ENCODE measurements at places on chromosomes 5 and 9.

- DNase-seq, result no peak
Observed at GRCh38 chr5:143008809-143009521, 238.8 kb downstream of the ARHGAP26 start.

- no peak for DNase-seq
Observed at GRCh38 chr5:180193749-180194375, 15.1 kb downstream of the RASGEF1C start.

DNA sequence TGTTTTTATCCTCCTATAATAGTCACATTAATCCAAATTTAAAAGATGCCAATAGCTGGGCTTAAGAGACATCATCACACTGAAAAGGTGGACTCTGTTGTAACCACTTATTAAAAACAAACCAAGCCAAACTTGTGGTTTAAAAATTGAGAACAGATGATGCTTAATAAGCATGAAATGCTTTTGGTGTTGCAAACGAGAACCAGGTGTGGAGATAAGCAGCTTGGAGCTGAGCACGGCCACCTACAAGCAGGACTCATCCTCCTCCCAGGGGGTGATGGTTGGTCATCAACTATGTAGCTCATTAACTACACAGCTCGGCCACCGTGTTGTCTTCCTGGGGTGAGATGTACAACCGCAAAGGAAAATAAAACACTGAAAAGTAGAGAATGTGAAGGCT, 154.4 kb downstream of the NPR3 start:
- no peak for DNase-seq

GRCh38 chr5:150703762-150704161, 2.9 kb upstream of the RBM22 start:
- DNase-seq, result no peak

DNA sequence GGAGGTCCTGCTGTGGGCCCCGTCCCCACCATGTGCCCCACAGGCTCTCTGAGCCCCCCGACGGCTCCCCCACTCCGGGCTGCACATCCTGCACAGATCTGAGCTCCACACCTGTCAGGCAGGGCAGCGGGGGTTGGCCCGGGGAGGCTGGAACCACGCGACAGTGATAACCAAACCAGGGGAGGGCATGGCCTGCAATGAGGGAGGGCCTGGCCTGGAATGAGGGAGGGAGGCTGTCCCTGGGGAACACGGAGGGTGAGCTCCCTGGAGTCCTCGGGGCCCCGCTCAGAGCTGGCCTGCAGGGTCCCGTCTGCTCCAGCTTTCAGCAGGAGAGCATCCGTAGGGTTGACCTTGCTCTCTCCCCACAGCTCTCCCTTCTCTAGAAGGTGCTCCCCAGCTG, 30.5 kb downstream of the SLC9A3 start:
- DNase-seq, result no peak

GRCh38 chr9:107778661-107779060, 289.1 kb upstream of the KLF4 start:
- DNase-seq, result no peak

GRCh38 chr5:96120120-96120519, 158.5 kb upstream of the ELL2 start:
- DNase-seq, result no peak

DNA sequence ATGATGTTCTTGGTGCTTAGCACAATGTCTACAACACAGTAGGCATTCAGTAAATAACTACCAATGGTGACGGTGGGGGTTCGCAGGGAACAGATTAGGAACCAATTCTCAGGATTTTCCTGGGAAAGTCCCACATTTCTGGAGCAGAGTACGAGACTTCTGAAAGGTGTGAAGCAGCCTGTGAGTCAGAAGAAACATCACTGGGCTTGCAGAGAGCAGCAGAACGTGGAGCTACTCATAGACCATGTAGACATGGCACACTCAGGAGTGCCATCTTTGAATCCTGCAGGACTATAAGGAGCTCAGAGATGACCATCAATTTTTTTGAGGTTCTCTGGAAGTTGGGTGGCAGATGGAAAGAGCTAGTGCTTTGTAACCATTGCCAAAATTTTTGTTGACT, 106.6 kb upstream of the ANKRD55 start:
- no peak for DNase-seq

DNA sequence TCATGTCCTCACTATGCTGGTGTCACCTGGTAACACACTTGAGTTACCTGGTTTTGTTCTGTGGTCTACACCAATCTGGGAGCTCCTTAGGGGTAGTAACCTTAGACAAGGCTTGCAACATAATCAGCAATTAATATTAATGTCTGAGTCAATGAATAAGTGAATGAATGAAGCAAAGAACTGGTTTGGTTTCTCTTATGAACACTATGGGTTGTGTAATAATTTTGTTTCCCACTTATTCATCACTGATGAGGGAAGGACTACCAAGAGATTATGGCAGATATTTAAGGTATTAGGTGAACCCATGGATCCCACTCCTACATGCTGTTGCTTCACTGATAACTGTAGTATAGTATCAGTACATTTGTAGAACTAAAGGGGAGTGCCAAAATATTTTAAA, 116.0 kb downstream of the SLC12A2 start:
- DNase-seq, result no peak

- DNase-seq, result no peak
Observed at GRCh38 chr9:134445000-134445399, 118.7 kb downstream of the RXRA start.

DNA sequence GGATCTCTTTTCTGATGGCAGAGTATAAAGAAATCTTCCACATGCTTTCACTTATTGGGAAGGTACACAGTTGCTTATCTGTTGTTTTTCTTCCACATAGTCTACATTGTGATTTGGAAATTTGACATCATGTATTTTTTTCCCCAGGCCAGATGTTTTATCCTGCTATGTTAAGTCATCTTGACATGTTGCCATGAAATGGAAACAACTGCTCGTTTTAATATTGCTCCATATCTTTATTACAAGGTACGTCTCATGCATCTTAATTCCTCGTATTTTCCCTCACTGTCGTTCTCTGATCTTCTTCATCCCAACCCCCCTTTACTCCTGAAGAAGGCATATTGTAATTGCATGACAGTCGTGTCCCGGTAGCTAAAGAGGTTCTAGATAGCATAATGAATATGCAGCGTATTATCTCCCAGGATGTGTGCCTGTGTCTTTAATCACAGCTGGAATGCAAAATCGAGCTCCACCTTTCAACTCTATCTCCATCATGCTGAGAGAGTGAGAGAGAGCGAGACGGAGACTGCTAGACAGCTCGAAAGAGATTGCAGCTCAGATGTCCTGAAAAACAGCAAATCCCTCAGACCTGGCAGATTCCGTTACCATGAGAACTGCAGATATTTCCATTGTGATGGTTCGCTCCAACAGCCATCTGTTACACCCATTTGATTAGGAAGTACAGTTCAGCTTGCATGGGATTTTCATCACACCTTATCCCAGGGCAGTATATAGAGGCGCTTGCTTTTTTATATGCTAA, 281.7 kb downstream of the TMEM38B start:
- DNase-seq, result no peak

DNA sequence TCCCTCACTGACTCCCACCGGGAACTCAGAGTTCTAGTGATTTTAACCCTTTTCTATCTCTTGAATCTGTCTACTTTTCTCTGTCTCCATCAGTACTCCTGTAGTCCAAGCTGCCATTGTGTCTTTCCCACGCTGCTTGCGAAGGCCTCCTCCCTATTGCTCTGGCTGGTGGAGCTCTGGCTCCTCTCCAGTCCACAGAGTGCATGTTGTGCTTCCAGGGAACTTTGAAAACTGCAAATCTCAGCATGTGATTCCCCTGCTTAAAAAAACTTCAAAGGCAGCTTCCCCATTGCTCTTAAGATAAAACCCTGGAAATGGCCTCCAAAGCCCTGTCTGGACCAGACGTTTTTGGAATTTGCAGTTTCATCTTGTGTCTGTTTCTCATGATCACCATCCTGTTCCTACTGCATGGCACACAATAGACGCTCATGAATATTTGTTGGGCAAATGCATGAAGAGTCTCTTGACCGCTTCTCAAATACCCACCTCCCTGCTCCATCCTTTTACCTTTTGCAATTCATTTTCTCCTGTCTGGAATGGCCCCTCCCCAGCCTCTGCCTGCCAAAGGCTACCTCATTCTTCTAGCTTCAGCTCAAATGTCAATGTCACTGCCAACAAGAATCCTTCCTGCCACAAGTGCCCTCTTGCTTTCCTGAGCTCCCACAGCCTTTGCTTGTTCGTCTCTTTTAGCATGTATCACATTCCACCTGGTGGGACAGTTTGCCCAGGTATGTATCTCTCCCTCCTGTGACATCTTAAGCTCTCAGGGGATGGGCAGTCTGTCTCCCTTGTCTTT, 293.2 kb downstream of the ARHGAP26 start:
- DNase-seq, result no peak

GRCh38 chr5:1185038-1185627, 16.3 kb upstream of the SLC6A19 start:
- DNase-seq, result no peak

GRCh38 chr9:76605321-76605900, 146.4 kb downstream of the GCNT1 start:
- no peak for DNase-seq

DNA sequence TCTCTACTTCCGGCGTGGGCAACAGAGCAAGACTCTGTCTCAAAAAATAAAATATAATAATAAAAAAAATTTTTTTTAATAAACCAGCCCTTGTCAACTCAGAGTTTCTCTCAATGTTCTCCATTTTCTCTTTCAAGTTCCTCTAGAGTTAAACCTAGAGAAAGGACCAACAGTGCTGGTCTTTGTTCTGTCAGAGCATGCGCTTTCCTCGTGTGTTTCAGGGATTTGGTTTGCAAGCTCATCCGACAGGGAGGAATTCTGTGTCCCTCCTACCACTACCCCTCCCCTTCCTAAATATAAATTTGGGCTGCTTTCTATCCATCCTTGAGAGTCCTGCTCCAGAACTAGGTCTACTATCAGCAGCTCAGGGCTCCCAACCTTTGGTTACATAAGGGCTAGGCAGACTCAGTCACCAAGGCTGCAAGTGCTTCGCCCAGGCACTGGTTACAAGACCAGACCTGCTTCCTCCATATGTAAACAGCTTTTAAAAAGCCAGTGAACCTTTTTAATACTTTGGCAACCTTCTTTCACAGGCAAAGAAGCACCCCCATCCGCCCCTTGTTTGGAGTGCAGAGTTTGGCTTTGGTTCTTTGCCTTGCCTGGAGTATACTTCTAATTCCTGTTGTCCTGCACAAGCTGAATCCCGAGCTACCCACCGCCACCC, 13.5 kb downstream of the SETX start:
- DNase-seq, result no peak

DNA sequence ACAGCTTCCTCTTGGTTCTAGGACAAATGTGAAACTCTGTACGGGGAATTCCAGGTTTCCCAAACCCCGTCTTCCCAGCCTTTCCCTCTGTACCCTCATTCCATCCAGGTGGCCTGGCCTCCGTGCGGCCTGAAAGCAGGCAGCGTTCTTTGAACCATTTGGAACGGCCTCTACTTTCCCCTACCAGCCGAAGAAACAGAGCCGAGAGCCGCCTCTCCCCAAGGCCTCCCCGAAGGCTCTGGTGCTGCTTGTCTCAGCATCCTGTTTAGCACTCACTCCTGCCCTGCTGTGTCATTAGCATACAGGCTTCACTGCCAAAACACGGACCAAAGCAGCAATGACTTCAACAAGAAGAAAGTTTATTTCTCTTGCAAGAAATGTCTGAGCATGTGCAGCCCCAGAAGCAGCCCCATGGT, 137.7 kb downstream of the HSD17B3 start:
- no peak for DNase-seq

- DNase-seq, result no peak
Observed at GRCh38 chr5:176152191-176152929, 85.9 kb upstream of the SIMC1 start.

DNA sequence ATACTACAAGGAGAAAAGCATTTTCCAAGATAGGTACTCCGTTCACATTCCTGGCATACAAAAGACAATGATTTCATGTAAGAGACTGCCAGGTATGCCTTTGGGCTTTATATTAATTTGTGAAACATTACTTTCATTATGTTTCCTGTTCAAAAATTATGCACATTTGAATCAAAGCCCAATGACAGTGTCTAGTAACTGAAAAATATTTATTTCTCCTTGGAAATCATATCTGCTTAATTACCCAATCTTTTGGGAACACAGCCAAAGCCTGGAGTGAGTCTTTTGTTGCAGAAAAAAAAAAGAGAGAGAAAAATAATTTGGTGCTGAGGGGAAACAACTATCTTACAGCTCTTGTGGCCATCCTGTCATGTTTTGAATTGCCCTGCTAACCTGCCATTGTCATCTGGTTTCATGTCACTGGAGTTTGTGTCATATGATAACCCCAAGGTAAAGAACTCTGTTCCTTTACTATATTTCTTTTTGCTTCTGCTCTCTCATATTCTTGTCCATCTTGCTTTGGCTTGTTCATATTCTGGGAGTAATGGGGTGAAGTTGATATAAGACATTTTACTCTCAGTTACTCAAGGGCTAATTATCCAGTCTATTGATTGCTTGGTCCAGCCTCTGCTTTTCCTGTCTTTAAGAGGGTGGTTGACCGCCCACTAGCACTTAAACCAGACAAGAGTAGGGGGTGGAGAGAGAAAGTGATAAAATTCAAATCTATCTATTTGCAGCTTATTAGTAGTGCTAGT, 238.3 kb upstream of the NUDT12 start:
- no peak for DNase-seq

- DNase-seq, result no peak
Observed at GRCh38 chr9:20512106-20512505, 110.2 kb downstream of the MLLT3 start.

DNA sequence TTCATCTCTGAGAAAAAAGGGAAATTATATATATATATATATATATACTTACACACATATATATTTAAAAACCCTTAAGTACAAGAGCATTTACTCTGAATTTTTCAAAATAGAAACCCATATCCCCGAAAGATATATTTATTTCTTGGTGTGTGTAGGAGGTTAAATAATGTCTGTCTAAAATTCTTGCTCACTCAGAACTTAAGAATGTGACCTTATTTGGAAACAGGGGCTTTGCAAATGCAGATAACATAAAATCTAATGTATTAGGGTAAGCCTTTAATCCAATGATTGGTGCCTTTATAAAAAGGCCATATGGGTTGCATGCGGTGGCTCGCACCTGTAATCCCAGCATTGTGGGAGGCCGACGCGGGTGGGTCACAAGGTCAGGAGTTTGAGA, 517.3 kb upstream of the TLE4 start:
- no peak for DNase-seq

DNA sequence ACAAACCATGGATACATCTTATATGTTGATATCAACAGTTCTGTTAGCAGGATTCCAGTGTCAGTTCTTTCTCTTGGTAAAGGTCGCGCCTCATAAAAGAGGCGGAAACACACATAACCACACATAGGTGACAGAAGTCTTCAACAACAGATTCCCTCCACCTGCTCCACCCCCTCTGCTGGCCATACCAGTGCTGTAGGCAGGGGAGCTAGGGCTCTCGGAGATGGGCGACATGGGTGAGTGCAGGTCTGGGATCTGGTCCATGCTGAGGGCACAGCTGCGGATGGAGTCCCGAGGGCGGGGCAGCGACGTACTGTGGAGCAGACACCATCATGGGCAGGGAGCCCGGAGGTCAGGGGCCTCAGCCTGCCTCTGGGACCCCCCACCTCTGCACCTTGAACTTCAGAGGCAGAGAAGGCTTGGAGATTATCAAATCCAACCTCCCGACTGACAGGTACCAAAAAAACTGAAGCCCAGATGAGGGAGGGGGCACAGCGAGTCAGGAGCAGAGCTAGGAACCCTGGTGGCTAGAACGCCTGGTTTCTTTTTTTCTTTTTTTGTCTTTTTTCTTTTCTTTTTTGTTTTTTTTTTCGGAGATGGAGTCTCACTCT, 12.0 kb upstream of the TOR2A start:
- DNase-seq, result no peak

Measured in GM12892 (cell line).